Cerebellar nuclear complex (tissue), 1 donor: ENCODE measurements at places on chromosomes 16 and 17.

- no peak for DNase-seq
These were observed 47.0 kb downstream of the MYO18A start for GRCh38 chr17:29133121-29133713.

DNA sequence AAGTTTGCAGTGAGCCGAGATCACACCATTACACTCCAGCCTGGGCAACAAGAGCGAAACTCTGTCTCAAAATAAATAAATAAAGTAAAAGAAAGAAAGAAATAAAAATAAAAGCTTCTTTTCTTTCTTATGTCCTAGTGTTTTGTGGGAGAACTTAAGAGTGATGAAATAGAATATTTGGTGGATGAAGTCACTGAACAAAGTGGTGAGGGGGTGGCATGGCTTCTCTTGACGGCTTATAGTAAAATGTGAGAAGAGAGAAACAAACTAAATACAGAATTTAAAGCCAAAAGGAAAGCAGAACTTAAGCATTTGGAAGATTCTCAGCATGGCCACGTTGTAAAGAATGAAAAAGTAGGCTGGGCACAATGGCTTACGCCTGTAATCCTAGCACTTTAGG lies 15.3 kb downstream of the SGF29 start:
- no peak for DNase-seq

GRCh38 chr17:27564463-27564862 lies 66.5 kb upstream of the LGALS9 start:
- DNase-seq: no peak

- DNase-seq: no peak
These were observed 112.9 kb downstream of the GRIN2A start for GRCh38 chr16:10069374-10069773.

- DNase-seq: no peak
These were observed 215.6 kb downstream of the TMEM114 start for GRCh38 chr16:8374586-8375231.
